ENCODE measurements at places on chromosomes 13 and 19.
A peak's percentile ranks its signal among the peaks of the same experiment; 100 is the strongest.

- DNase-seq, result no peak
These were observed 1599.2 kb downstream of the OLFM4 start for GRCh38 chr13:54627646-54628372.

- DNase-seq, result no peak
These were observed 1.1 kb downstream of the SOX1 start for GRCh38 chr13:112067871-112068539.

DNA sequence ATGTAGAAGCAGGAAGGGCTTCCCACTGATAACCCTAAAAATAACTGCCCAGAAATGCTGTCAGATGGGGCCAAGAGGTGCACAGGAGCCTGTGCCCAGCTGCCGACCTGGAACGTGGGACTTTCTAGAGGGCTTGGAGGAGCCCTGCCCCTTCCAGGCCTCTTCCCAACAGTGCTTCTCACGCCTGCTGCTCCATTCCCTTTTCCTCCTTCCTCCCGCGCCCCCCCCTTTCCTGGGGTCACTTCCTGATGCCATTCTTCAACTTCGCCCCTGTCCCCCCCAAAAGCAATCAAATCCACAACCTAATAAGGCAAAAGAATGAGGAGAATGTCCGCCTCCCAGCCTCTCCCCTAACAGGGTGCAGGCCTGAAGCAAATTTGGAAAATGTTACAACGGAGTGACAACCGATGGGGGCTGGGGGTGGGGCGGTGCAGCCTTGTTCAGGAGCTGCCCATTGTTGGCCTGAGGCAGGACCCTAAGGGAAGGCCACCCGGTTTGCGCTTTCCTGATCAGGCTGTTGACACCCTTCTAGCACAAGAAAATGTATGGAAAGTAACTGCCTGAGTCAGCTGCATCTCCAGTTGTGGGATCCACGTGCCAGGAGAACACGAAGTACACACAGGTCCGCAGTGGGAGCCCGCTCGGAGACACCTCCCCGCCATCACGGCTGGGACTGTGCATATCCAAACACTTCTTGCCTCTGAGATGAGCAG is 18.7 kb downstream of the ACTN4 start:
- no peak for DNase-seq

DNA sequence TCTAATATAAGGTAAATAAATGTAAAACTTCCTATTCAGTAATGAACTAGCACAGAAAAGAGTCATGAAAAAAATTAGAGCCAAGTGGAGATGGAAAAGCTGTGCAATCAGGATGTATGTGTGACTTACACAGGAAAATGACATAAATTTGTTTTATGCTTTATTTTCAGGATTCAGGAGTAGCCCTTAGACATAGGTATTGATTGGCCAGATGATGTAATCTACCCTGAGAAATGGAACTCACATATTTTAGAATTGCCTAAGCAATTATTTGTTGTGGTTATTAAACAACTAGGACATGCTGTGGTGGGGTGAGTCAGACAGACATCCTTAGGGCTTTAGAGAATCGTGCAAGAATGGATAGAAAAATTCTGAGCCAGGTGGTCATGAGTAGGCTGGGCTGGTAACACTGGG is 110.6 kb downstream of the PCDH9 start:
- no peak for DNase-seq

- DNase-seq, result no peak
These were observed 2.5 kb downstream of the ZC3H4 start for GRCh38 chr19:47111006-47111621.

DNA sequence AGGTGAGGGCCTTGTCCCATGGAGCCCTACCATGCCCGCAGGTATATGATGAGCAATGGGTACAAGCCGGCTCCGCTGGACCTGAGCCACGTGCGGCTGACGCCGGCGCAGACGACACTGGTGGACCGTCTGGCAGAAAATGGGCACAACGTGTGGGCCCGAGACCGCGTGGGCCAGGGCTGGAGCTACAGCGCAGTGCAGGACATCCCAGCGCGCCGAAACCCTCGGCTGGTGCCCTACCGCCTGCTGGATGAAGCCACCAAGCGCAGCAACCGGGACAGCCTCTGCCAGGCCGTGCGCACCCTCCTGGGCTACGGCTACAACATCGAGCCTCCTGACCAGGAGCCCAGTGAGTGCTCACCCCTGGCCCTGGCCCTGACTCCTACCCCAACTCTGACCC is 32.6 kb downstream of the RYR1 start:
- no peak for DNase-seq

DNA sequence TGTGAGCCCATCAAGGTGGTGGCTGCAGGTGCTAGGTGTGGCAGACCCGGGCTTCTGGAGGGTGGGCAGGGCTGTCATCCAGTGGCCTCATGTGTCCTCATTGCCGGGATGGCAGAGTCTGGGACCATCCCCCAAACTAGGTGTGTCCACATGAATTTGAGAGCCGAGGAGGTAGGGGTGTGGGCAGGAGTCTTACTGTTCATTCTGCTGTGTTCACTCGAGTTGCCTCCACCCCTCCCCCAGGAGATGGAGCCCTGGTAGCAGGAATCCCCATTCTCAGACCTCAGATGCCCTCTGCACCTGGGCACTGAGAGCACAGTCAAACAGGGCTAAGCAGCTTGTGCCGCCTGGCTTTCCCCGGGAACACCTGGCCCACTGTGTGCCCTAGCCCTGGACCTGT is 22.4 kb downstream of the NAXD start:
- no peak for DNase-seq

GRCh38 chr13:95564091-95564490 is 11.6 kb downstream of the CLDN10 start:
- DNase-seq, result no peak

DNA sequence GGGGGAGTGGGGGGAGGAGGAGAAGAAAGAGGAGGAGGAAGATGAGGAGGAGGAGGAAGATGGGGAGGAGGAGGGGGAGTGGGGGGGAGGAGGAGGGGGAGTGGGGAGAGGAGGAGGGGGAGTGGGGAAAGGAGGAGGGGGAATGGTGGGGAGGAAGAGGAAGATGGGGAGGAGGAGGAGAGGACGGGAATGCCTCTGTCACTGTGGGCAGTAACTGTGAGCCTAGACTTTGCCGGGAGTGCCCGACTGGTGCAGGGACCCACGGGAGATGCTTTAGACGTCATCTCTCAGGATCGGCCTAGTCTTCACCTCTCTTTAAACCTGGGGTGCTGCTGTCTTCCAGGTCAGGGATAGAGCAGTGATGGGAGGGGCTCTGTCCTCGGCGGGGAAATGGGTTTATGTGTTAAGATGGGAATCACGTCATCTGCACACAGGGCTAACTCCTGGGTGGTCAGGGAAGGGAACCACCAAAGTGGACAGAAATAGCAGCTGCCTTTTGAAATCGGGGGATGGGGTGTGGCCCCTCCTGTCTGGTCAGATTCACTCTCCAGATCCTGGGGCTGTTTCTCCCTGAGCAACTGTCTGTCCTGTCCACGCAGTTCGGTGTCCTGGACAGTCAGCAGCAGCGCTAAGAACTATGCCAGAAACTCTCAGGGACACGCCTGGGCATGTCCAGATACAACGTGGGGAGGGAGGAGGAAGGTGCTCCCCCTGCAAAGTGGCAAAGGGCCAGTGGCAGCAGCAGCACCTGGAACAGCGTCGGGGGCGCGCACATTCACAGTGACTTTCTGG is 26.9 kb downstream of the GAS6 start:
- no peak for DNase-seq

- DNase-seq, result no peak
These were observed 25.3 kb upstream of the MEDAG start for GRCh38 chr13:30880856-30881155.

DNA sequence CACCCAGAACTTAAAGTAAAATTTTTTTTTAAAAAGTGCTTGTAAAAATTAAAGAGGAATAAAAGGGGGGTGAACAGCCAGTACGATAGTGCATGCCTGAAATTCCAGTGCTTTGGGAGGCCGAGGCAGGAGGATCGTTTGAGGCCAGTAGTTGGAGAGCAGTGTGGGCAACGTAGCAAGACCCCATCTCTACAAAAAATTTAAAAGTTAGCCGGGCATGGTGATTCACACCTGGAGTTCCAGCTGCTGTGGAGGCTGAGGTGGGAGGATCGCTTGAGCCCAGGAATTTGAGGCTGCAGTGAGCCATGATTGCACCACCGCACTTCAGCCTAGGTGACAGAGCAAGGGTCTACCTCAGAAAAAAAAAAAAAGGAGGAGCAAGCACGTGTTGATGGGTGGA is 7.8 kb downstream of the ADAMTSL5 start:
- no peak for DNase-seq

GRCh38 chr19:867301-867793 is 7.9 kb downstream of the CFD start:
- no peak for DNase-seq

- DNase-seq, result peak; percentile 85
These were observed at the start of gene RGCC for GRCh38 chr13:41456768-41457588. Gene RGCC (plus strand): TSS chr13:41457550. CDS start chr13:41457708, 158 bp downstream.

DNA sequence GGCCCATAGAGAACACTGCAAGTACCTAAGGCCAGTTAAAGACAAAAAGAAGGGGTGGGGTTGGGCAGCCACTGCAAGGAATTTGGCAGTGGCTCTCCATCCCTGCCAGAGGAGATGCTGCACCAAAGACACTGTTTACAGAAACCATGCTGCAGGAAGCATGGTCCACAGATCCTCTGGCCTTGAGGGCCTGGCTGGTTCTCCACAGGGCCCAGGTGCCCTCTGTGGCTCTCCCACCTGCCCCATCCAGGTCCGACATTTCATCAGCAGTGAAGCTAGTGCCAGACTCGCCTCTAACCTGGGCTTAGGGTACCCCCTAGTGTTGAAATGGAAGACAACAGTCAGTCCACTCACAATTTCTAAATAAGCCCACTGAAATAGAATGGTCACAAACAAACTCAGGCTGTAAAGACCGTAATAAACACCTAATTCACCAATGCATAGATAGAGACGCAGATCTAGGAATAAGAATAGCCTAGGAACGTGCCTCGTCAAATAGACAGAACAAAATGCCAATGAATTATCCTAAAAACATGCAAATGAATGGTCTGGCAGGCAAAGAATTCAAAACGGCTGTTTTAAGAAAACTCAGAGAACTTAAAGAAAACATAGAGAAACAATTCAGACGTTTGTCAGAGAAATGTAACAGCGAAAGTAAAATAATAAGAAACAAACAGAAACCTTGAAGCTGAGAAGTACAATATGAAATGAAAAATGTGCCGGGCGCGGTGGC is 23.3 kb downstream of the LYPD4 start:
- peak; percentile 9 for DNase-seq

GRCh38 chr19:17074634-17075034 is 618 bp downstream of the HAUS8 start:
- no peak for DNase-seq

DNA sequence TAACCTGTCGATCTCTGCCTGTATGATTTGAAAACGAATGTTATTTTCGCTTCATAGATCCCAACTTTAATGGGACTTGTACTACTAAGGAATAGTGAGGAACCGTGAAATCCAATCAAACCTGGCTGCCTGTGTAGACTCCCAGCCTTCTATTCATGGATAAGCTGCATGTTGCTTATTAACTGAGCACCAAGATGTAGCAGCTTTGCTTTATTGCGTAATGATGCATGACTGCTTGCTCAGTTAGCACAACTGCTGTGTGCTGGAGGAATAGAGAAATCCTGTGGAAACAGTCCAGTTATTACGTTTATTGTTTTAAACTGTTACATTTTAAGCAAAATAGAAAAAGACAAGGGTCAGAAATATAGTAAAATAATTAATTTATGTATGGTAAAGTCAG is 108.2 kb downstream of the SHISA2 start:
- DNase-seq, result no peak

DNA sequence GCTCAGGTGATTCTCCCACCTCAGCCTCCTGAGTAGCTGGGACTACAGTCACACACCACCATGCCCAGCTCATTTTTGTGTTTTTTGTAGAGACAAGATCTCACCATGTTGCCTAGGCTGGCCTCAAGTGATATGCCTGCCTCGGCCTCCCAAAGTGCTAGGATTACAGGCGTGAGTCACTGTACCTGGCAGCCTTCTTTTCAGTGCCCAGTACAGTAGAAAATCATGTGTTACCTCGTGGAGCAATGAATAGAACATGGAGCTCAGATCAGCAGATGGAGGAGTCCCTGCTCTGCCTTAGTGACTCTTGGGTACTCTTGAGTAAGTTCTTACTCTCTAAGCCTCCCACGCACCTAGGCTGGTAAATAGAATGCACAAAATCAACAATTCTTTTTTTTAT is 44.7 kb downstream of the THSD1 start:
- DNase-seq, result no peak

DNA sequence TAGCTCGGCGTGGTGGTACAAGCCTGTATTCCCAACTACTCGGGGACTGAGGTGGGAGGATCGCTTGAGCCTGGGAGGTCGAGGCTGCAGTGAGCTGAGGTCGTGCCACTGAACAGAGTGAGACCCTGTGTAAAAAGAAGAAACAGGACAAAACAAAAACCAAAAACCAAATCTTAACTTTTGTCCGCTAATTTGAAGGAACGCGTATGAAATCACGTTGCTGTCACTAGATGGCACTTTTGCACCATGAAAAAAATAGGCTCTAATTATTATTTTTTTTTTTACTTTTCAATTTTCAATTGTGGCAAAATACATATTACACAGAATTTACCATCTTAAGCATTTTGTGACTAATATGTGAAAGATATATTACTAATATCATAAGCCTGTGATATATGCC is 17.6 kb upstream of the ZNF835 start:
- no peak for DNase-seq

- DNase-seq, result no peak
These were observed 22.0 kb downstream of the BLOC1S3 start for GRCh38 chr19:45200568-45200967.

DNA sequence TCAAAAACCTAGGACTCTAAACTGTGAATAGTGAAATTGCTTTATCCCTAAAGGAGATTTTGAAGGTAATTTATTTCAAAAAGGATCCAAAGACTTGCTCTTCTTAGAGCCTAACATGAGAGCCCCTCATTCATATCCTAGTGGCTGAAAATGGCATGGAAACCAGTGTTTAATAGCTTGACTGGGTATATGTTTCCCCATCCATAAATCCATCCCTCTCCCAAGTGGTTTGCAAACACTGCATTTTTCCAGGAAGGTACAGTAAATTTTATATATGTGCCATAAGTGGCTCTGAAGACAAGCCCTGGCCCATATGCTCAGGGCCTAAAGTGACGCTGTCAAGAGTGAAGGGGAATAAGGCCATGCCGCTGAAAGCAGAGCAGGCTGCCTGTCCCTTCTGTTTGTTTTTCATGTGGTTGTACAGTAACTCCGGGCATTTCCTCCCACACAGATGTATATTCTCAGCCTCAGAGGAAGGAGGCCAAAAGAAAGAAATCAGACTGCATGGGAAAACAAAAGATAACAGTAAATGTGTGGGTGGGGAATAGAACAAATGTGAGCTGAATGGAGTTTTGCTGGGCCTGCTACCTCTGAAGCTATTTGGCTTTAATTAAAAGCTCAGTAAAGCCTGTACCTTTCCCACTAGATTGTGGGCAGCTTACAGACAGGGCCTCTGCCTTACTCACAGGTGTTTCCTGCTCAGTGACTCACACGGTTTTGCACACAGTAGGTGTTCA is 181.9 kb downstream of the PCDH9 start:
- no peak for DNase-seq

DNA sequence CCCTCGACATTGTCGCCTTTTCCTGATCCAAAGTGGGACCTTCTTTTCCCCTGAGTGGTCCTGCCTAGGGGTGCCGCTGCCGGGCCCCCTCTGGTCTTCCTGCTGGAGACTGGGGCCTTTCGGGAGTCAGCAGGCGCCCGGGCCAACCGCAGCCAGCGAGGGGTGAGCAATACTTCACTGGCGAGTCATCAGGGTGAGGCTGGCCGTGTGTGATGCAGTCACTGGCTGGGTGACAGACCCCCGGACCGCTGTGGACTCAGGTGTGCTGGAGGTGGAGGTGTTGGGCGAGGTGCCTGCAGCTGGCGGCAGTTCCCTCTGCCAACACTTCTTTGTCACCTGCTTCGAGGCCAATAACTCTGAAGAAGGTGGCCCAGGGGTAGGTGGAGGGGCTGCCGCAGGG is 1.5 kb upstream of the CGB5 start:
- DNase-seq, result no peak

GRCh38 chr13:111344471-111345191 is 24.2 kb downstream of the TEX29 start:
- no peak for DNase-seq

Measured in CD8-positive, alpha-beta T cell (primary cell).